AML-193 (cell line): ENCODE measurements at places on chromosomes 5 and 9.

DNA sequence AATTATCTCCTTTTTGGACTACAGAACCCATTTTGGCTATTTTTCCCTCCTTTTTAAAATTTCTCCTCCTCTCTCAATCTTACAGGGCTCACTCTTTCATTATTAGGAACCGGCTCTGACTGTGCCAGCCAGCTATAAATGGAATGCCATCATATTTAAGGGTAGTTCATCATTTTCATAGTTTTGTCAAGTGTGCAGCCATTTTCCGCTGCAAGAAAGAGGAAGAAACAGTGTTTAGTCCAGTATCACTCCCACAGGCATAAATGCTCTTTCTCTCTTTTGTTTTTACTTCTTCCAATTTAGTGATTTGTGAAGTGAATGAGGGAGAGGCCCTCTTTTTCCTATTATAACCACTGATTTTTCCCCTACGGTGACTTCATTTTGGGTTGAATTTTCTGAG, 290.0 kb downstream of the NR3C1 start:
- DNase-seq, result no peak

DNA sequence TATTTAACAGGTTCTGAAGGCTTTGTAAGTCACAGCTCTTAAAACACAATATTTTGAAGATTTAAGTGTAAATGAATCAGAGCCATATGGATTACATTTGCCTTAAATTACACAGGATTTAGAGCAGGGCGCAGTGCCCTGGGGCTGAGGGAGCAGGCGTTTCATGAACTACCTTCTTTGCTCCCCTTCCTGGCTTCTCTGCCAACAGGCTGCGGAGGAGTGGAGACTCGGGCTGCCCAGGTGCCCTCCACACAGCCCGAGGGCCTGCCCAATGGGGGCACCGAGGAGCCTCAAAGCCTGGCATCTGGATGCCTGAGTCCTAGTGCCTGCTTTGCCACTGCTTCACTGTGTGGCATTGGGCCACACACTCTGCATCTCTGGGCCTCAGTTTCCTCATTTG, 90.6 kb upstream of the HAND1 start:
- DNase-seq, result no peak

DNA sequence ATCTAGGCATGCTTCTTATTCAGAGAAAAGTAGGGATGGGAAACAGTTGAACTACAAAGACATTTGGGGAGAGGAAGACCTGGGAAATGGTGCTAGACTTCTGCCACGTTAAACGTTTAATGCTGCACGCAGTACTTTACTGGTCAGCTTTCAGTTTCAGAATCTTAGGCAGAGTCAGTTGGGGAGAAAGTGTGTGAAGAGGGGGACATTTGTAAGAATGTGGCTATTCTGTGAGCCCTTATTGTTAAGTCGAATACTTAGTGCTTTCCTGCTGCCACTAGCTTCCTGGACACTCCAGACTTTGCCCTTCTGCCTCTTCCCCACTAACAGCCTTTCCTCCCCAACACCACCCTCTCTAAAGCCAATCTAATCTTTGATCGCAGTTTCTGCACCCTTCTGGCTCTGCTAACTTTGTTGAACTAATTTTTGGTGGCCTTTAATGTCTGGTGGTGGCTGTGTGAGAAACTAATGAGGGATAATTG, 6.1 kb downstream of the CYSTM1 start:
- DNase-seq, result no peak

DNA sequence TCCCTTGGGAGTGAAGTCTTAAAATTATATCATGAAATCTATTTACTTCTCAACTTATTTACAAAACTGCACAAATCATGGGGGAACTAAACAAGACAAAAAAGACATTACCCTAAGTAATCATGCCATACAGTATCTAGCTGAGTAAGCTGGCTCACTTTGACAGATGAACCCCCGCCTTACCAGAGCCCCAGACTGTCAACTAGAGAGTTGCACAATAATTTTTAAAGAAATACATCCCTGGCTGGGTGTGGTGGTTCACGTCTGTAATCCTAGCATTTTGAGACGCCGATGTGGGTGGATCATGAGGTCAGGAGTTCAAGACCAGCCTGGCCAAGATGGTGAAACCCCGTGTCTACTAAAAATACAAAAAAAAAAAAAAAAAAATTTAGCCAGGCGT, 62.3 kb downstream of the LPAR1 start:
- no peak for DNase-seq

- DNase-seq, result no peak
Observed at GRCh38 chr9:33381231-33381791, 21.1 kb downstream of the AQP7 start.

GRCh38 chr5:73434461-73434860, 14.1 kb downstream of the FOXD1 start:
- DNase-seq, result no peak

- no peak for DNase-seq
Observed at GRCh38 chr5:77448831-77449230, 43.3 kb downstream of the WDR41 start.

GRCh38 chr5:15566789-15567188, 66.8 kb downstream of the FBXL7 start:
- no peak for DNase-seq

- no peak for DNase-seq
Observed at GRCh38 chr5:79985288-79985687, 5.8 kb downstream of the MTX3 start.

GRCh38 chr9:79264511-79265355, 307.0 kb upstream of the TLE4 start:
- DNase-seq, result peak; percentile 79

DNA sequence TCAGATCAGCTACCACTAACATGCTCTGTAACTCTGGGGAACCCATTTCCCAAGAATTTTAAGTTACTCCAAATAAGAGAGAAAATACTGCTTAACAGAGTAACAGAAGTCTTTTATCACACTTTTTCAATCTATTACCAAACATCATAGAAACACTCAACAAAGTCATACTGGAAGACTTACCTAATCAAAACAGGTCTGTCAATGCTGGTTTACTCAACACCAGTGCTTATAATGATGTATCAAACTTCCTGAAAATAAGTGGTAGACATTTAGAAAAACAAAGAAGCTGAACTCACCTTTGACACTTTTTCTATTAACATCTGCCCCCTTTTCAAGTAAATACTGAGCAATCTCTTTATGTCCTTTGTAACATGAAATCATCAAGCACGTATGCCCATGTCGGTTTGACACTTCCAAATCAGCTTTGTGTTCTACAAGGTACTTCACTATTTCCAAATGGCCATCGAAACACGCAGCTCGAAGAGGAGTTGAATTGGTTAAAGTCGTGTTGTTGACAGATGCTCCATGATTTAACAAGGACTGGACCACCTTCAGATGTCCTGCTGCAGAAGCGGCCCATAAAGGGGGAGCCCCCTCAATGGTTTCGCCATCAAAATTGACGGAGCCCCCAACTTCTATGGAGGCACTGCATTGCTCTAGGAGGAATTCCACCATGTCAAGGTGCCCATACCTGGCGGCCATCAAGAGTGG, 1.8 kb downstream of the FEM1C start:
- no peak for DNase-seq

DNA sequence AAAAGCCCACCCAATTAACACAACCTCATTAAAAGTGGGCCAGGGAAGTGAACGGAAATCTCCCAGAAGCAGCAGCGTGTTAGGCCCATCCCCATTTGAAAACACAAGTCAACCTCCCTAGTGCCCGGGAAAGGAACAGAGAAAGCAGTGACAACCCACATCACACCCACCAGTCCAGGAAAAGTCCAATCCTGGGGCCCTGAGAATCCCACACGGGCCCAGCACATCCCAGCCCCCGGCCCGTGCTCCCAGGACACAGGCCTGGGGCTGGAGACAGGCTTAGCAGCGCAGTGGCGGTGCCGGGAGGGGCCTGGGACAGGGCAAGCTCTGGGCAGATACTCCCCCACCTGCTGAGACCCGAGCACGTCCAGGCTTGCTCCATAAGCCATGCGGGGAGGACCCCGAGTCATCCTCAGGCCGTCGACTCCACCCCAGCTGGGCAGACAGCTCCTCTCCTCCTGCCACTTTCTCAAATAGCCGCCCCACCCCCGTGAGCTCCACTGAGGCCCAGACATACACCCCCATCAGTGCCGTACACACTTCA, 101.0 kb downstream of the KCNT1 start:
- DNase-seq, result no peak

DNA sequence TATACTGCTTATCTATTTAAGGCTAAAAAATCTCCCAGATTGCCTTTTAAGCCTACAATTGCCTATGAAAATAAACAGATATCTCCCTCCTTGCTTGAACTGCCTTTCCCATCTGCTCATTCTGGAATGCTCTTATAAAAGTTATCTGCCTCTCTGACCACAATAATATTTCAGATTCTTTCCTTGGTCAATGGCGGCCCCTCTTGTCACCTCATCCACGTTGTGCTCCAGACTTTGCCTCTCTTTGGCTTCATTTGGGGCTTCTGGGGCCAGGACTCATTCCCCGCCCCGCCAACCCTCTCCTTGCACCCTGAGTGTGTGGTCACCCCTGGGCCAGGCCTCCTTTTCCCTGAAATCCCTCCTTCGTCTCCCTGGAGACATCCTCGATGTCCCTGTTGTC, 110.0 kb upstream of the RPS23 start:
- DNase-seq, result no peak

GRCh38 chr5:117246424-117246823, 671.8 kb upstream of the SEMA6A start:
- no peak for DNase-seq

GRCh38 chr5:88833371-88834130, 49.4 kb downstream of the MEF2C start:
- DNase-seq, result no peak

DNA sequence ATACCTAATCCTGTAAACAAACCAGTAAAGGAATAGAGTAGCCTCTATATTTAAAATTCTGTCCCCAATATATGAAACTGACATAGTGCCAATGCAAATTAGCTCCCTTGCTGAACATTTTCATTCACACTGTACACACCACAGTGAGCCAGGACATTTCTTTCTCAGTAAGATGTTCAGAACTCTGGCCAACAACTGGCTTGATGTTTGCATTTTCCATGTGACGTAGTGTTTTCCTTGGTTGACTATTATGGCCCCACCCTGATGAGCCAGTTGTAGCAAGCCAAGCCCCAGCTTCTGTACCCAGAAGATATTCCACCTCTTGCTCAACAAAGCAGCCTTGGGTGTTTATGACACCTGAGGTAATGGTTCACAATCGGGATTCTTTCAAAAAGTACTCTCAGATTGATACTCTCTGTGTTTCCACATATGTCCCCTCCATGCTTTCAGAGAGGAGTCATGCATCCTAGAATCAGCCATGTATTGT, 17.7 kb upstream of the ANXA1 start:
- no peak for DNase-seq
